ENCODE measurements at places on chromosomes 7 and 10.

- H3K27me3 ChIP-seq = no peaks in the 10 kb centered on the region
- no peak for DNase-seq
- H3K36me3 ChIP-seq = no peaks in the 10 kb centered on the region
- peaks cover 19% of the 10 kb centered on the region for H3K4me1 ChIP-seq
- H3K27ac ChIP-seq = peak overlapping the region; percentile 53
Observed at GRCh38 chr7:37032258-37032601, 307.9 kb upstream of the AOAH start.

DNA sequence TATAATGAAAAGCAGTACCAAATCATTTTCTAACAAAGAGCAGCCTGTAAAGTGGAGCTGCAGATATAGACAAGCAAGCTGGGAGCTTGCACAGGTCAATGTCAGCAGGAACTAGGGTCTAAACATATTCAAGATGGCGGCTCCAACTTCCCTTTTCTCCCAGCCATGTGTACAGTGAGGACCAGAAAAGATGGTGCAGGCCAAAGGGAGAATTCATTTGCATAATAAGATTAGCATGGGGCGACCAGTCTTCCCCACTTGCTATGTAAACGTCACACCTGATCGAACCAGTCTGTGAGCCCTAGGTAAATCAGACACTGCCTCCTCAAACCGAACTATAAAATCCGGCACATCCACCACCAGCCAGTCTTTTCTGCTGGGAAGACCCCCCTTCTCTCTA, 4.4 kb upstream of the RAPGEF5 start:
- H3K36me3 ChIP-seq = no peaks in the 10 kb centered on the region
- no peaks in the 10 kb centered on the region for H3K27me3 ChIP-seq
- no peak overlapping the region for H3K4me3 ChIP-seq
- H3K4me1 ChIP-seq = no peaks in the 10 kb centered on the region

GRCh38 chr10:1163831-1164230, 107.6 kb downstream of the WDR37 start:
- no peaks in the 10 kb centered on the region for H3K27me3 ChIP-seq
- no peaks in the 10 kb centered on the region for H3K4me1 ChIP-seq
- no peak overlapping the region for H3K4me3 ChIP-seq

DNA sequence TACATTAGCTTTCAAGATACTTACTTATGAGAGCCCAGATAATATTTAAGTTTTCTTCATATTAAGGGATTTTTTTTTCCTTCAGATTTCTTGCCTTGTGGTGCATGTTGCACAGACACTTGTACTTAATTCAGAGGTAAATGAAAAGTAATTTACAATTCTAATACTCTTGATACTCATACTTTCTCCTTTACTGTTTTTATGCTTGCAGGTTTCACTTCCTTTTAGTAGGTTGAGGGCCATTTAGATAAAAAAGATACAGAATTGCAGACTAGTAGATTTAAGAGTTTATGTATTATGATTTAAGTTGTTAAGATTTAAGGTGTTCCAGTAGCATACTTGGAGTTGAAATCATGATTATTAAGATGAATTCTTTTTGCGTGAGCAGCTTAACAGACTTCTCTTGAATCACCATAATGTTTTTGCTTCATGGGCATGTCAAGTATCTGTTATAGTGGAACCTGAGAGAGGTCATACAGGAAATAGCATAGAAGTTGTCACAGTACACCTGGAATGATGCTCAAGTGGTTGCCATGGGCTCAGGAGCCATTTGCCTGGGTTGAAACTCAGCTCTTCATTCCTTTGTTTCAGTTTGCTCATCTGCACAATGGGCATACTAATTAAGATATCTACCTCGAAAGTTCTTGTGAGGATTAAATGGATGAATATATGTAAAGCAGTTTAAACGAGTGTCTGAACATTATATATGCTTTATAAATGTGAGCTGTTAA, 174.8 kb upstream of the PRPS1L1 start:
- no peaks in the 10 kb centered on the region for H3K27me3 ChIP-seq
- no peak overlapping the region for H3K27ac ChIP-seq
- no peak for DNase-seq
- no peak overlapping the region for H3K4me3 ChIP-seq
- no peaks in the 10 kb centered on the region for H3K4me1 ChIP-seq

- peaks cover 17% of the 10 kb centered on the region for H3K36me3 ChIP-seq
- no peak for DNase-seq
- peak overlapping the region; percentile 23 for H3K27ac ChIP-seq
- peaks cover 11% of the 10 kb centered on the region for H3K4me1 ChIP-seq
- no peak overlapping the region for H3K4me3 ChIP-seq
Observed at GRCh38 chr7:2734751-2735571, 47.0 kb downstream of the AMZ1 start.

- no peak overlapping the region for H3K27ac ChIP-seq
- peaks cover 17% of the 10 kb centered on the region for H3K4me1 ChIP-seq
- DNase-seq = no peak
- no peaks in the 10 kb centered on the region for H3K36me3 ChIP-seq
- H3K4me3 ChIP-seq = no peak overlapping the region
Observed at GRCh38 chr10:98397089-98397600, 17.8 kb downstream of the PYROXD2 start.
